Activated naive CD4-positive, alpha-beta T cell treated with anti-CD3 and anti-CD28 coated beads, Interleukin-2, amount 50 U/mL, for 16 hours (primary cell): ENCODE measurements at places on chromosomes 1 and 21.

DNA sequence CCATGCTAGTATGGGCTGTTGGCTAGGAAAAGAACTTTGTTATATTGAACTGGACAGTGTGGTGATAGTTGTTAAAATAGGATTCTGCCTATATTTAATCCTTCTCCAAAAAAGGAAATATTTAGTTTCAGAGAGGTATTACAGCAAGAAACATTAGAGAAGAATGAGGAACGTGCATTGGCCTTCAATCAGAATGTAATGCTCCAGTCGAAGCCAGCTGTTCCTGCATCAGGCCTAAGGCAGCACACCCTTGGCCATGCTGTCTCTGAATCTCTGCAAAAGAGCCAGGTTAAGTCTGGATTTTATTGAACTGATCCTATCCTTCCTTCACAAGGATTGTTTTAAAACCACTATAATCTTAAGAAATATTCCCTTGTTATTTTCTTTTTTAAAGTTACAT is 35.3 kb upstream of the RALGPS2 start:
- DNase-seq: no peak

DNA sequence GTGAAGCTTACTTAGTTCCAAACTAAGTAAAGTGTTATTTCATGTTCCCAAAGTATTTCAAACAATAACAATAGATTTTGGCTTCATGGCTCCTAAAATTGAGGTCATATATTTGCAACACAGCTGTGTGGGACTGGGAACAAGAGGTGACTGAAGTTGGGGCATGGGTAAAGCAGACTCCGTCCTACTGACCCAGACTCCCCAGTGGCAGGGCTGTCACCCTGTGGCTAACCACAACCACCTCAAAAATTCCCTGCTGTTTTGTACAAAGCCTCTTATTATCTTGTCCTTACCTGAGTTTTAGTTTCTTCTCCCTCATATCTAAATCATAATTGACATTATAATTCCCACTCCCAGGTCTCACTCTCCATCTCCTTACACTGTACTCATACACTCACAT is 117.6 kb downstream of the PTGER3 start:
- DNase-seq: no peak

DNA sequence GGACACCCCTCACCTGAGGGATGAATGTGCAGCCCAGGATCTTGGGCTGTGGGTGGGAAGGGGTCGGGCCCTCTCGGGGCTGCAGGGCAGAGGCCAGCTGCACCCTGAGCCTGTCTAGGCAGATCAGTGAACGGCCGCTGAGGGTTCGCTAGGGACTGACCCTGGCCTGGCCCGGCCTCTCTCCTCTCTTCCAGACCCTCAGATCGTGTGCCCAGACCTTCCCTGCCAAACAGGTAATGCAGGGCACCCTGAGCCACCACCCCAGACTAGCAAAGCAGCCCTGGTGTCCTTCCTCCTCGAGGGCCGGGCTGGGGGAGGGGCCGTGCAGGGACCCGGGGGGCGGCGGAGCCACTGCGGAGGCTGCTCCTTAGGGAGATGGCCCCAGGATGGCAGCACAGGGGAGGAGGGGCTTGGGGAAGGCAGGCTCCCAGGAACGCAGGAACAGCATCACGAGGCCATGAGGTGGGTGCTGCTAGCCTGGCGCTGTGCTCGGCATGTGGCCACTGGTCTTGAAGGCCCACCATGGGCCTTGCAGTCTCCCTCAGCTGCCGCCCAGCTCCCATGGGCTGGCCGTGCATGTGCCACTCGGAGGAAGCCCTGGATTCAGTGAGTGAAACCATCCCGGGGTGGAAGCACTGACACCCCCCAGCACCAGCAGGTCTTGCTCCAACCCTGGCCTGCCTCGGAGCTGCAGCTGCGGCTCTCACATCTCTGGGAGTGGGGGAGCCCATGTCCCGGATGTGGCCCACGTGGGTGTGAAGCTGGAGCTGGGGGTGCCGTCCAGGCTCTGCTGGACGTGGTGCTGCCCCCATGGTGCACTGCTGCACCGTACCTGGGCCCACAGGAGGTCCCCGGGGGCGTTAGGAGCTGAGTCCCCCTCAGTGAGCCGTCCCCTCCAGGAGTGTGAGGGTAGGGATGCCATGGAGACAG is 28.7 kb downstream of the COL6A2 start:
- peak; percentile 8 for DNase-seq

DNA sequence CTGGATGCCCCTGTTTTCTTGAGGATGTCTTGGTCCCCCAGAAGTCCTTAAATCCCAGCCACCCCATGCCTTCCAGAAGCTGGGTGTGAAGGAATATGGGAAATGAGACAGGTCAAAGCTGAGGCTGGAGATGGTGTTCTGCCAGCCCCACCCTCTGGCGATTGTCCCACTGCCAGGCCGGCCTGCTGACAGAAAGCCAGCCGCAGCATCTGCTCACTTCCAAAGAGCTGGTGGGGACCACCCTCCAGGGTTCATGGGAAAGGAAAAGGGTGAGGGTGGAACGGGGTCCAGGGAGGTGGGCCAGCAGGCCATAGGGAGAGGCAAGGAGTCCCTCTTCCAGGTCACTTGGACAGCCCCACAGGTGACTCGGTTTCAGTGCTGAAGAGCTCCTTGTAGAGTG is 1.9 kb upstream of the LINGO4 start:
- DNase-seq: no peak

- no peak for DNase-seq
These were observed 25.9 kb downstream of the RHBG start for GRCh38 chr1:156394835-156395461.

GRCh38 chr1:185144233-185144632 is 12.5 kb downstream of the TRMT1L start:
- DNase-seq: no peak

DNA sequence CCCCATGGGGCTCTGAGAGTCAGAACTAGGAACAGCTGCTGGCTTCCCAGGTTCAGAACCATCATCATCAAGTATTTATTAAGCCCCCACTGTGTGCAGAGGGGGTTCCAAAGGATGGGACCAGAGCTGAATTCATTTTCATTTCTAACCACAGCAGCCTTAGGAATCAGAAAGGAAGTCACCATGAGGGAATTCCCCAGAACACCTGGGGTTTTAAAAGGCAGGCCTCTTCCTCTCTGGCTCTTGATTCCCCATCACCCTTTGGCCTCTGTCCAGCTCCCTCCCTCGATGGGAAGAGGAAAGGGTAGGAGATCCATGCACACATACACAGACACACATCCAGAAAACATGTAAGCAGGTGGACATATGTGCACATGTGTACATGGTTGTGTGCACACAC is 1.3 kb upstream of the KCNN3 start:
- no peak for DNase-seq

DNA sequence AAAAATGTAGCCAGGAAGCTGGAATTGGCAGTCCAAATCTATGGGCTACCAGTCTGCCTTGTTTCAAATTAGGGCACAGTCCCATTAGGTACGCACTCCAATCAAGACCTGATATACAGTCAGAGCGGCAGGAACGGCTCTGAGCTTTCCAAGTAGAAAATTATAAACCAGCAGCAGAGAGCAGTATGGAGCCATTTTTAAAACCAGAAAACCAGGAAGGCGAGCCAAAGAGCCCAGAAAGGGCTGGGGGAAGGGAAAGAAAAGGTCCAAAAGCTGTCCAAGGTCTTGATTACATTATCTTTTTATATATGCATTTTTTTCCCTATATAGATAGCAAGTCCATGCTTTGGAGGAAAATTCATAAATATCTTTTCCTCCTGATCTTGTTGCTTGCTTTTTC is 719.0 kb downstream of the RWDD3 start:
- no peak for DNase-seq

GRCh38 chr1:212139526-212140135 is 104.1 kb downstream of the DTL start:
- no peak for DNase-seq

DNA sequence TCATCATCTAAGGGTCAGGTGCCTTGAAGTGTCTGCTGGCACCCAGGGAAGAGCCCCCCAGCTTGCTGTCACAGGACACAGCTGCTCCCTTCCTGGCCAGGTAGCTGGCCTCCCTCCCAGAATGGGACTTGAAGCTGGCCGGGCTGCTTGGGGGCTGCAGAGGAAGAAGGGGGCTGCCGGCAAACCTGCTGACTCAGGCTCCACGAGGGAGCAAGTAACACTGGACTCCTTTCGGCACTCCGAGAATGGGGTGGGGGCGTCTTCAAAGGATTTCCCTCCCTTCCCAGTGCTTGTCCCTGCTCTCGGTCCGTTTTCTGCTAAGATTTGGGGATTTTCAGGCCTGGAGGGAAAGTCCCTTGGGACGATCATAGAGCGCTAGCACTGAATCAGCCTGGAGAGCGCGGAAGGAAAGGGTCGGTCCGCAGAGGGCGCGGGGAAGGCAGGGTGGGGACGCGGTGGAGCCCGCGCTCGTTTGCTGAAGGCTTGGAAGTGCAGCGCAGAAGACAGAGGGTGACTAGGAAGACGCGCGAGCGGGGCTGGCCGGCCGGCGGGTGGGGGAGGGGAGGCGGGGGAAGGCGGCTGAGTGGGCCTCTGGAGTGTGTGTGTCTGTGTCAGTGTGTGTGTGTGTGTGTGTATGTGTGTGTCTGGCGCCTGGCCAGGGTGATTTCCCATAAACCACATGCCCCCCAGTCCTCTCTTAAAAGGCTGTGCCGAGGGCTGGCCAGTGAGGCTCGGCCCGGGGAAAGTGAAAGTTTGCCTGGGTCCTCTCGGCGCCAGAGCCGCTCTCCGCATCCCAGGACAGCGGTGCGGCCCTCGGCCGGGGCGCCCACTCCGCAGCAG is at the start of gene CSF1:
Gene CSF1, plus strand, starts transcription at position 727 of the 840 bp plus-strand sequence. CDS start 175 bp downstream, outside the sequence.
- DNase-seq: peak; percentile 55

DNA sequence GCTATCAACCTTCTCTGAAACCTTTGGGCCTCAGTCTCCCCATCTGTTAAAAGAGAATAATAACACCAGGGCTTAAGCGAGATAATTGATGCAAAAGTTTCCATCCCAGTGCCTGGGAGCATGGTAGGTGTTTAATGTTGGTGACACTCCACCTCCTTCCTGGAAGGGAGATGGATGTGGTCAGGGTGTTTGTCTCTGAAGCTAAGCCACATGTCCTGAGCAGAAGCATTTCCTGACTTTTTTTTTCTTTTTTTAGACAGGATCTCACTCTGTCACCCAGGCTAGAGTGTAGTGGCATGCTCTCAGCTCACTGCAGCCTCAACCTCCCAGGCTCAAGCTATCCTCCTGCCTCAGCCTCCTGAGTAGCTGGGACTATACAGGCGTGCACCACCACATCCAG is 72.6 kb upstream of the HMGB4 start:
- no peak for DNase-seq

GRCh38 chr1:245957427-245957826 is 549.7 kb downstream of the SMYD3 start:
- DNase-seq: no peak

DNA sequence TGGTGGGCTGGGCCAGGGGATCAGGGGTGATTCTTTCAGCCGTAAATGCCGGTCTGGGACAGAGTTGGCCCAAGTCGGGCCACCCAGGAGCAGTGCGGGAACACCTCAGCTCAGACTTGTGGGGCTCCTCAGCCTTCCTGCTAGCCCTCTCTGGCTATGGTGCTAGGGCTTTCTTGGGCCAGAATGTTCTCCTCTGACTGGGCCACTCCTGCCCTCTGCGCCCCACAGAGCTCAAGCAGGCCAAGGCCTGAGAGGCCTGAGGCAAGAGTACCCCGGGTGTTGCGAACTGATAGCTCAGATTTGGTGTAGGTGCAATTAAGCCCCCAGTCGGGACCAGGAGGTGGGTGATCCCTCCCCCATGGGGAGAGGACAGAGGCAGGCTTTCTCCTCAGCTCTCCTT is 51.8 kb downstream of the LGR6 start:
- no peak for DNase-seq

- no peak for DNase-seq
These were observed 123.6 kb upstream of the JUN start for GRCh38 chr1:58907398-58907797.

DNA sequence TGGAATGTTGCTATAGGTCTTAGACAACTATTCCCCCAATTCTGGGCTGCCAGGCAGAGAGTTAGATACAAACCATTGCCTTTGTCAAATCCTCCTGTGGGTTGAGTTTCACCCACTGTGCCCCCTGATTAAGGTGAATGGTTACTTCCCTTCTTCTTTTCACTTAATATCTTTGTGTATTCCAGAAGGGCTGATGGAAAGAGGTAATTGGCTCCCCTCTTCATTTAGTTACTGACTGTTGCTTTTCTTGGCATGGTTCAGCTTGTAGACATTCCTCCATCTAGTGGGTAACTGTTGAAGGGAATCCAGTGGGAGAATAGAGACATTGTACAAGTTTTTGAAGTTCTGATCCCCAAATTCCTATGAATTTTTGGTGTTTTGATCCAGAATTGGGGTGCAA is 43.8 kb upstream of the MACF1 start:
- no peak for DNase-seq

- no peak for DNase-seq
These were observed 124.6 kb upstream of the NGF start for GRCh38 chr1:115462566-115463076.

GRCh38 chr1:31714442-31715086 is 10.7 kb upstream of the COL16A1 start:
- DNase-seq: peak; percentile 26

GRCh38 chr1:111221276-111221632 is 6.3 kb upstream of the CHI3L2 start:
- no peak for DNase-seq

GRCh38 chr1:63802109-63802508 is 28.3 kb downstream of the ROR1 start:
- no peak for DNase-seq

DNA sequence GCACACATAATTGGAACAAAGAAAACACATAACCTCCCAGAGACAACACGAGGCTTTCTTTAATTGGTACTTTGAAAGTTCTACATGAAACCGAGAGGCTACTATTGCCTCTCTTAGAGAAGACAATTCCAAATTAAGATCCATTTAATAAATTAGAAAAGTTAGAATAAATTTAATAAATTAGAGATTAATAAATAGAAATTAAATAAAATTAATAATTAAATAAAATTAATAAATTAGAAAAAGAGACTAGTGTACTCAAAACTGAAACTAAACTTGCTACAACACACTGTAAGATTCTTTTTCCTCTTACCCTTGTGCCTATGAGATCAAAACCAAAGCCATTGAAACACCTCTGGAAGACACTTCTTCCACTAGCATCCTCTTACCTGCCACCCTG is 199.0 kb downstream of the URB2 start:
- no peak for DNase-seq
